ENCODE measurements at places on chromosomes 16 and 17.

- DNase-seq: no peak
Observed at GRCh38 chr17:33595828-33596227, 302.7 kb upstream of the ASIC2 start.

GRCh38 chr16:21097151-21097550 lies 53.5 kb downstream of the DNAH3 start:
- peak; percentile 50 for DNase-seq

DNA sequence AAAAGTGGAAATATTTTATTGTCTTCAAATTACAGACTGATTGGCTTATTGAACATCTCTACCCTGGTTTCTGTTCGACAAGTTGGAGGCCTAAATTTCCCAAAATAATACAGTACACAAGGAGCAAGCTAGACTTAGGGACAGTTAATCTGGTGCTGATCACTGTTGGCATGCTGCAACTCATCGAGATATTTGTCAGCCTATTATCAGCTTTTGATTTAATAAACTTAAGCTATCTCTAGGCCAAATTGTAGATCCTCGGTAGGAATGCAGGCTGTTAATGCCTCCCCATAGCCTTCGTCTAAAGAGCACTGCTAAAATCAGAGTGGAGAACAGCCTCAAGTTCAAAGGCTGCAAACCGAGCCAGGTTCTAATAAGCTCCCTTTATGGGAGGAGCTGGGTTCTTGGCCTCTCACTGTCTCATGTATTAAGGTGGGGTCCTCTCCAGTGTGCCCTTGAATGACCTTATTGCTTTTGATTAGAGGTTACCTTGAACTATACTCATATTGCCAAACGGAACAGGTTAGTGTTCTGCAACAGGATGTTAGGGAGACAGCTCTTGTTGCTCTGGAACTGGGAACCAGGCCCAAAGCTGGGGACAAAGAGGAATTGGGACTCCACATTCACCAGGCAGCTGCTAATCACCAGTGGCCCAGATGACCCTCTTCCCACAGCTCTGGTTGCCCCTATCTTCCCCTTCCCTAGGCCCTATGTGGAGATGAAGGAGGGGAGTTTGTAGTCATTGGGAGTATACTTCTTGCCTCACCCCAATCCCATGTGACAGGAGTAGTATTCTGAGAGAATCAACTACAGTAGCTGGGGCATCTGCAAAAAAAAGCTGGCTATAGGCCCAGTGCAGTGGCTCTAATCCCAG lies 69.5 kb upstream of the NOL11 start:
- DNase-seq: no peak

DNA sequence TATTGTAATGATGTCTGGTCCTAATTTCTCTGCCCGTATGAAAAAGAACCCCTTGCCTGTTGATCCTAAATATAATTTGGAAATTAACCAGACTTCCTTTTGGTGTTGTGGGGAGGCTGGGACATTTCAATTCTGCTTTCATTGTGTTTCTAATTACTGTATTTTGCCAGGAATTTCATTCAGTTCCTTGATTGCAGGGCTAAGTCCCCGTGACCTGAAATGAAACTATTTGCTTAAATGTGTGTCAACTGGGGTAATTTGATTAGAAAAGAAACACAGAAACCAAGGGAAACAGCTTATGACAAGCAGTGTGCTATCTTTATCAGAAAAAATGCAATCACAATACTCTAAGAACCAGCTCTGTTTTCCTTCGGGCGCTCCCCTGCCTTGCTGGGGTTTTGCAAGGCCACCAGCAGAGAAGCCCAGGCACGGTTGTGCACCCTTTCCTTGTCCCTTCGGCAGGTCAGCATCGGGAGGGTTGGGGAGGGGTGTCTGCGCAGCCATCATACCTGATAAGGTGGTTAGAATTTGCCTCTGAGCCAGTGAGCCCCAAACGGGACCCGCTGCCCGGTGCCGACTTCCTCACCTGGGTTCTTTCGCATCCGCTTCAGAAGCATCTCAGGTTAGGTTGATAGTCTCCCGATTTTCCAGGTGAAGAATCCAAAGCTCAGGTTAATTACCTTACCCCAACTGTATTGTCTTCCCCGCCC lies 19.4 kb downstream of the KLHL36 start:
- no peak for DNase-seq

DNA sequence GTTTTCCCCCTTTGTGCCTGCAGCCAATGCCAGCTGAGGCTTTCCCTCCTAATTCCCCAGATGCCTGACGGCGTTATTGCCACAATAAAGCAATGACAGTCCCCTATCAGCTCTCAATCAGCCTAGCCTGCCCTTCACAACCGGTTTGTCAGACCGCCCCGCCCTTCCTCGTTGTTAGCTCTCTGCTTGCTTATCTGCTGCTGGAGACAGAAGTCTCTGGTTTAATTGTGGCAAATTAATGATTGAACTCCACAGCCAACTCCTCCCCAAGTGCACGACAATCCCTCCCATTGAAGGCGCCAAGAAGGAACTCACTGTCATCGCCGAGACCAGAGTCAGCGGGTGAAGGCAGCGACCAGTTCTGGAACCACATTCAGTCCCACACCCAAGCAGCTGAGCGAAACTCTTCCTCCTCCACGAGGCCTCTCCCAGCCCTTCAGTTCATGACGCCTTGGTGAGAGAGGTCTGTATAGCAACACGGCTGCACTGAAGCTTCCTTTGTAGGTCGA lies 474.4 kb downstream of the SLC39A11 start:
- DNase-seq: no peak

DNA sequence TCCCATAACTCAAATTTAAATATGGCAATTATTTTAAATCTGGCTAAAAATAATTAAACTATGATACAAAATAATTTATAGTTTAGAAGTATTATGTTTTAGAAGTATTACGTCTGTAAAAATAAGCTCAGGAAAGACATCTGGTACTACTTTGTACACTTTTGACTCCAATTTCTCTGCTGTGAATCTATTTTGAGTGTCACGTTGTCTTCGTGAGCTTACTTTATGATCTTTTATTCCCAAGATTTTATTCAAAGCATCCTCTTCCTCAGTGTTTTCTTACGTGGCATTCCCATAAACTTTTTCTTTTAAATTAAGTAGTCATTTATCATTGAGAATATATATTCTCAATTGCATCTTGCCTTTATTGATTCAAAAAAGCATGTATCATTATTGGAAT lies 223.3 kb upstream of the KCNJ16 start:
- DNase-seq: no peak

- no peak for DNase-seq
Observed at GRCh38 chr16:84751241-84751640, 51.4 kb downstream of the USP10 start.

DNA sequence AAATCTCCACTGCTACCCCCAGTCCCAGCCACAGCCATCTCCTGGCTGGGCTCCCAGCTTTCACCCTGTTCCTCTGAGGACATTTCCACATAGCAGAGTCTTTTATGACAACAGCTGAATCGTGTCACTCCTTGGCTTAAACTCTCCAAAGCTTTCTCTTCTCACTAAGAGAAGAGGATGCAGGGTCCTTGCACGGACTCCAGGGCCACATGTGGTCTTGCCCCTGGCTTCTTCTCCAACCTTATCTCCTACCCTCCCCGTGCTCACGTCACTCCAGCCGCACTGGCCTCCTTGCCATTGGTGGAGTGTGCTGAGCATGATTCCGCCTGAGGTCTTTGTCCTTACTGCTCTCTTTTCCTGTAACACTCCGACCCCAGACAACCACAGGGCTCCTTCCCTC lies 39.9 kb upstream of the CCDC182 start:
- DNase-seq: no peak

GRCh38 chr16:87017371-87018012 lies 299.7 kb downstream of the C16orf95 start:
- peak; percentile 99 for DNase-seq

DNA sequence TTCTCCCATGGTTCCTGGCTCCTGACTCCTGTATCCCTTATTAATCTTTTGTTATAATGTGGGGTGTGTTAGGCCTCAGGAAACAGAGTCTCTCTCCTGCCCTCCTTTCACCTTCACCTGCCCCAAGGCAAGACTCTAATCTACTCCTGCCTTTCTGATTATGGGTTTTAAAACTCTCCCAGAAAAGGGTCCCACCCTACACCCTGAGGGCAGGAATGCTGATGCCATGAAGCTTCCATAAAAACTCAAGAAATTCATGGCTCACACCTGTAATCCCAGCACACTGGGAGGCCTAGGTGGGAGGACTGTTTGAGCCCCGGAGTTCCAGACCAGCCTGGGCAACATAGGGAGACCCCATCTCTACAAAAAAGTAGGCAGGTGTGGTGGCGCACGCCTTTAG lies 18.6 kb upstream of the SRCAP start:
- no peak for DNase-seq

GRCh38 chr16:4613636-4614570 lies 785 bp downstream of the UBALD1 start:
- DNase-seq: no peak

DNA sequence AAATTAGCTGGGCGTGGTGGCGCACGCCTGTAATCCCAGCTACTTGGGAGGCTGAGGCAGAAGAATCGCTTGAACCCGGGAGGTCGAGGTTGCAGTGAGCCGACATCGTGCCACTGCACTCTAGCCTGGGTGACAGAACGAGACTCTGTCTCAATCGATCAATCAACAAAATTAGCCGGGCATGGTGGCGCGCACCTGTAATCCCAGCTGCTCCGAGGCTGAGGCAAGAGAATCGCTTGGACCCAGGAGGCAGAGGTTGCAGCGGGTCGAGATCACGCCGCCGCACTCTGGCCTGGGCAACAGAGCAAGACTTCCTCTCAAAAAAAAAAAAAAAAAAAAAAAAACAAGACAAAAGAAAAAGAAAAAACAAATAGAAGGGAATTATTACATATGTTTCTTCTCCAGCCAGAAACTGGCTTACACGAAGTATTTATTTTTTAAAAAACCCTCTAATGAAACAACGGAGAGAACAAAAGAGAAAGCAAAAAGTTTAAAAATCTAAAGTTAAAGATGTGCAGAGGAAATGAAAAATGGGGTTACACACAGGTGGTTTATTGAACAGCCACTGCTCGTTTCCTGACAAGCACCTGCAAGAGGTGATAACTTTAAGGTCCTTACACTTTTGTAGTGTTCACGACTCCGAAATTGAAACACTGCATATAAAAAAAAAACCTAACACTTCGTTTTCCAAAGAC lies 1.4 kb downstream of the SYNRG start:
- no peak for DNase-seq

DNA sequence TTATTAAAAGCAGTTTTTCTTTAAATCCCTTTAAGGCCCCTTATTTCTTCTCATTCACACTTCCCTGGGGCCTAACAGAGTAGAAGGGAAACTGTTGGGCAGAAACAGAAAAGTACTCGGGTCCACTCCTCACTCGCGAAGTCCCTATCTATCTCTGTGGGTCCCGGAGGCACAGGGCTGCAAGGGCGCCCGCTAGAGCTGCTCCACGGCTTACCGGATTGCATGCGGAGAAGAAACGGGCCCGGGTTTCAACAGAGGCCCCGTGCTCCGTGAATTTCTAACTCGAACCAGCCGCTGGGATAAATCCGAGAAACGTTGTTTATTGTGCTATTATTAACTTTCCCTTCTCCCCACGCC lies 4.3 kb downstream of the CBLN1 start:
- no peak for DNase-seq

- no peak for DNase-seq
Observed at GRCh38 chr17:20033415-20033814, 24.3 kb downstream of the SPECC1 start.

DNA sequence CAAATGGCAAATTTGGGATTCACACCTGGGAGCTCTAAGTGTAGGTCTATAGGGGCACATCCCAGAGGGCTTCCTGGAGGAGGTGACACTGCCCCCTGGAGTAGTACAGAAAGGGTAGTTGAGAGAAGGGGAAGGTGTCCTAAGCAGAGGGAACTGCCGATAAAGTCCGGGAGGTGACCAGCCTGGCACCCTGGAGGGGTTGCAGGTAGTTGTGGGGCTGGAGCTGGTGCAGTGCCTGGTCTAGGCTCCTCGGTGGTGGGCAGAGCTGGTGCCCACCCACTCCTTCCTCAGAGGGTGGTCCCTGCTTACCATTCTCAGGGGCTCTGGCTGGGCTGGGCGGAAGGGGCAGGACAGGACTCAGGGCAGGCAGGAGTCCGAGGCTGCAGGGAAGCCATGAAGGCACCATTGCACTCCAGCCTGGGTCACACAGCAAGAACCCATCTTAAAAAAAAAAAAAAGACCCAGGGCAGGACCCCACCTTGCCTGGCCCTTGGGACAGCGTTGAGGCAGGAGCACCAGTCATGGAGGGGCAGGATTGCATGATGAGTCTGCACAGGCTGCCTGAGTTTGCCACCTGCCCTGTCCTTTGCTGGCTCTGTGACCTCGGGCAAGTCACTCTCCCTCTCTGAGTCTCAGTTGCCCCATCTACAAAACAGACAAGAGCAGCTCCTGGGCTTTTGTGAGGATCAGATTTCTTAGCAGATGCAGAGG lies 43.8 kb downstream of the LAT start:
- DNase-seq: no peak

DNA sequence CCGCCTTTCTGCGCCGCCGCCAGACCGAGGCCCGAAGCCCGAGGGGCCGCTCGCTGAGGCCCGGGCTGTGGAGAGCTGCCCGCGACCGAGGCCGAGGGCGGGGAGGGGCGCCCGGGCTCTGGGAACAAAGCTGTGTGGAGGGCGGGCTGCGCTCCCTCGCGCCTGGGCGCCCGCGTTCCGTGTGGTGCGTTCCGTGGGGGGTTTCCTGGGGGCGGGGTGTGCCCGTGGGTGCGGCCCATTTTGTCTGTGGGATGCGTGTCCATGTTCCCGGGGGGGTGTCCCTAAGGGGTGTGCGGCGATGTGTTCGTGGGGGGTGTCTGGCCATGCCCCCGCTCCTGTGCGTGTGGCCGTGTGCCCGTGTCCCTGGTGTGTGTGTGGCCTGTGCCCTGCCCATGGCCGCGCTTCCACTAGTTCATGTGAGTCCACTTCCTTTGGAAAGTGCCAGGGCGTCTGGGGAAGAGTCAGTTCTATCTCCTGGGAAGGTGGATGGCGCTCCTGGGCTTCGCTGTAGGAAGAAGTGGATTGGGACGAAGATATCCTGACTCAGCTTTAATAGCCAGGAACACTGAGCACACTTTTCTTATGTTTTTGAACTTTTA lies 520 bp downstream of the JPT2 start:
- DNase-seq: peak; percentile 53

GRCh38 chr16:56747486-56748045 lies 17.6 kb downstream of the NUP93 start:
- DNase-seq: no peak

DNA sequence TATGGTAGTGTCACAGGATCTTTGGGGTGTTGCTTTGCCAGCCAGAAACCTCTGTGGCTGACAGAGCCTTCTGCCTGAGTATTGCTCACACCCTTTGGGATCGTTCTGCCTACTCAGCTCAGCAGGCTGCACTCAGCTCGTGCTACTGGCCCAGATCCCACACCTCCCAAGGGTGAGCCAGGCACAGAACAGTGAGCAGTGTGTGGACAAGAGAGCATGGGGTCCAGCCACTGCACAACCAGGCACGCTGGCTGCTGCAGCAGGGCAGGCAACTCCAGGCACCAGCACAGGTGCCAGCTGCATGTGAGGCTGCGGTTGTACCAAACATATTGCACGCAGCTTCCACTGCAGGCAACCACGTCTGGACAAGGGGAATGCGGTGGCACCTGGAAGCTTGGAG lies 84.9 kb downstream of the CYB561 start:
- no peak for DNase-seq

DNA sequence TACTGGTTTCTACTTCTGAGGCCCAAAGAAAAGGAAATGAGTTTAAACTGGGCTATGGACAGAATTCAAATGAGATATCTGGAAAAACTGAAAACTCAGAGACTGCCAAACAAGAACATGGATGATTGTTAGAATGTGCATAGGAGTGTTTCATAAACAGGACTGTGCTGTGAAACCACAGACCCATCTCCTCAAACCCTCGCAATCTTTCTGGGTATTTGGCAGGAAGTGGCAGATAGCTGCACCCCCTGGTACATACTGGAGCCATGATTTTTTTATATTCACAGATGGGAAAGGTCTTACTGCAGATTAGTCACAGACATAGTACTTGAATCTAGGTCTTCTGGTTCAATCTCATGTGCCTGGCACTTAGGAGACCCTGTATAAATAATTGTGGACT lies 145.0 kb downstream of the CCDC182 start:
- no peak for DNase-seq
